Activated CD4-positive, CD25-positive, alpha-beta regulatory T cell treated with anti-CD3 and anti-CD28 coated beads, Interleukin-2, amount 50 U/mL, for 72 hours (primary cell): ENCODE measurements at places on chromosomes 5 and 9.

- no peak for DNase-seq
Measured at GRCh38 chr5:95162231-95162992, 122.5 kb downstream of the MCTP1 start.

GRCh38 chr9:107700847-107701246 is 211.3 kb upstream of the KLF4 start:
- no peak for DNase-seq

DNA sequence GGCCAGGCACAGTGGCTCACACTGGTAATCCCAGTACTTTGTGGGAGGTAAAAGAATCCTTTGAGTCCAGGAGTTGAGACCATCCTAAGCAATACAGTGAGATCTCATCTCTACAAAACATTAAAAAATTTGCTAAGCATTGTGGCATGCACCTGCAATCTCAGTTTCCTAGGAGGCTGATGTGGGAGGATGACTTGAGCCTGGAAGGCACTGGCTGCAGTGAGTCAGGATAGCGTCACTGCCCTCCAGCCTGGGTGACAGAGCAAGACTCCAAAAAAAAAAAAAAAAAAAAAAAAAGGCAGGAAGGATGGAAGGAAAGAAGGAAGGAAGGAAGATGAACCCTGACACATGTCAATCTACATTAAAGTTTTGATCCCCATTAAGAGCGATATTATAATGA is 1452.2 kb upstream of the ACO1 start:
- no peak for DNase-seq

GRCh38 chr5:42756606-42757601 is at the start of gene CCDC152:
Gene CCDC152 (plus strand): TSS chr5:42756818. CDS start chr5:42759122, 2,304 bp downstream.
- no peak for DNase-seq

DNA sequence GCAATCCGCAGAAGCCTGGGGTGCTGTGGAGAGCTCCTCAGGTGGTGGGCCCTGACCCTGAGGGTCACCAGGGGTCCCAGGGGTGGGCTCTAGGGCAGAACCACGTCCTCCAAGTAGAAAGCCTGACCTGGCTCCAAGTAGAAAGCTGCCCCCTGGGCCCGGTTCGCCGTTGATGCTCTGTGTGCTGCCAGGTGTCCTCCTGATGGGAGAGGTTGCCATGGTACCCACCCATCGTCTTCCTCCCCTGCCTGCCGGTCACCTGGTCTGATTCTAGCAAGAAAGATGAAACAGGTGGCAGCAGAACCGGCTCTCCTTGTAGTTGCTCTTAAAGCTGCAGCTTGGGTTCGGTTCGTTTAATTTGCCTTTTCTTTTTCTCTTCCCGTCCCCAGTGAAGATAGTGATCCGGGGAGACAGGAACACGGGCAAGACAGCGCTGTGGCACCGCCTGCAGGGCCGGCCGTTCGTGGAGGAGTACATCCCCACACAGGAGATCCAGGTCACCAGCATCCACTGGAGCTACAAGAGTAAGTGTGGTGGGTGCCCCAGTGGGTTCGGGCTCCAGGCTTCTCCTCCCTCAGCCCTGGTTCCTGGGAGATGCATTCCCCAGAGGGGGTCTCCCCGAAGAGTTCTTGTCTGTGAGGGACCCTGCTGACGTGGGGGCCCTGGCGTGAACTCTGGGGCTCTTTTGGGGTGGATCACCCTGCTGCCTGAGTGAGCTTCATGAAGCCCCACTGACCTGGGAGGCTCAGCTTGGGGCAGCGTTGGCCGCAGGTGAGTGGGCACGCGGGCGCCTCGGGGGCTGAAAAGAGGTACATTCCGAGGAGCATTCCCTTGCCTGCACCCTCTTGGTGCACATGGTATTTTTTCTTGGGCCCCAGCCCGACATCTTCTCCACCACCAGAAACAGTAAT is 15.6 kb downstream of the RABL6 start:
- DNase-seq, result no peak

GRCh38 chr9:115198001-115198400 is 80.0 kb upstream of the TNC start:
- DNase-seq, result no peak

- no peak for DNase-seq
Measured at GRCh38 chr9:123846966-123847365, 83.0 kb downstream of the DENND1A start.

DNA sequence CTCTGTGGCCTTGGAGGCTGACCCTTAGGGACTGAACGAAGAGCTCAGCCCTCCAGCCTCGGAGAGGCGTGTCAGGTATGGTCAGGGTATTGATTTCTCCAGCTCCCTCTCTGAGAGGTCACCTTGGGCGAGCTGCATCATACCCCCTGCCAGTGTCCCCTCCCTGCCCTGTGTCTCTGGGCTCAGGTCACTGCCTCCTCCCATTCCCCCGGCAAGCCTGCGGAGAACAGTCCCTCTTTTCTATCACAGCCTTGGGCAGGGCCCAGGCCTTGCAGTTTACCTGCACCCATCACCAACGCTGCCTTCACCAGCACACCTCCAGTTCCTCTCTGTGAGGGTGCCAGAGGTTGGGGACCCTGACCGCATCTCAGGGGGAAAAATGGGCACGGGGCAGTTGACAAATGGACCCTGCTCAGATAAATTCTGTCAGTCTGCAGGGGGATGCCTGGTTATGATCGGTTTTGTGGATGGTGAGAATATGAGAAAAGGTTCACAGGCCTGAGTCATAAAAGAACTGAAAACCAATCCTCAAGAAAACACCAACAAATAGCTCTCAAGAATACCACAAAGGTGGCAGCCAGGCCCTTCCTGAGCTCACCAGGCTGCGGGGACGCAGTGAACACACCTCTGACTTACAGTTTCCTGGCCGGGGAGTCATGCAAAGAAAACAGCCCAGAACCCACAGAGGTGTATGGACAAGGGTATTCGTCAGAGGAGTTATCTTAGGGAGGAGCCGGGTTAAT is 24.7 kb upstream of the RXRA start:
- DNase-seq, result no peak

GRCh38 chr5:38426490-38426889 is 130.0 kb downstream of the LIFR start:
- no peak for DNase-seq

- no peak for DNase-seq
Measured at GRCh38 chr5:83104021-83104420, 26.7 kb downstream of the XRCC4 start.

GRCh38 chr5:141484310-141484640 is 555 bp upstream of the PCDHGC4 start:
- DNase-seq, result no peak

- no peak for DNase-seq
Measured at GRCh38 chr5:129400395-129400983, 59.6 kb upstream of the ADAMTS19 start.

DNA sequence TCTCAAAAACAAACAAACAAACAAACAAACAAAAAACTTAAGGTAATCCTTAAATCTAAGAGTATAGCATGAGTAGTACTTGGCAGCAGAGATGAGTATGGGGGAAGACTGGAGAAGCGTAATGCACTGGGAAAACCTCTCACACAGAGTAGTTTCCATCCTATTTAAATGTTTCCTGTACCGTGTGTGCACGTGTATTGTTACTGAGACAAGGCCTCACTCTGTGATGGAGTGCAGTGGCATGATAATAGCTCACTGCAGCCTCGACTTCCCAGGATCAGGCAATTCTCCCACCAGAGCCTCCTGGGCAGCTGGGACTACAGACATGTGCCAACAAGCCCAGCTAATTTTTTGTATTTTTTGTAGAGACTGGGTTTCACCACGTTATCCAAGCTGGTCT is 2.9 kb downstream of the UIMC1 start:
- DNase-seq, result no peak

DNA sequence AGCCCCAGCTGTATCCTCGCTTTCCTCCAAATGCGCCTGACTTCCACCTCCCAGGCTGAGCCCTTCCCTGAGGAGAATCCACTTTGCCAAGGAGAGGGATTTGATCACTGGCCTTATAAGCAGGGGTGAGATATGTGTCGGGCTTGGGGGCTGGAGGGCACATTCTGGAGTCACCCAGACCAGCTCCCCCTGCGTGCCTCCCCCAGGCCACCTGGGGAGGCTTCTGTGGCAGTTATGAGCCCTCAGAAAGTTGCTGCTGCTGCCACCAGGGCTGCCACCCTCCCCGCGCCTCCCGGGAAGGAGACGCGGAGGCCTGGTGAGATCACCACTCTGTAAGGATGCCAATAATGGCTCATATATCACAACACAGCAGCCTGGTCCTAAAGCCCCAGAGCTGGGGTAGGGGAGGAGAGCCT is 211.5 kb downstream of the PAPPA start:
- DNase-seq, result no peak

GRCh38 chr5:96293966-96294883 is 138.8 kb downstream of the PCSK1 start:
- no peak for DNase-seq

- DNase-seq, result no peak
Measured at GRCh38 chr9:103999375-104000062, 94.6 kb upstream of the SMC2 start.

- DNase-seq, result no peak
Measured at GRCh38 chr9:72527801-72528195, 6.4 kb downstream of the TMC1 start.

- no peak for DNase-seq
Measured at GRCh38 chr9:68562461-68562860, 21.8 kb upstream of the TMEM252 start.

- no peak for DNase-seq
Measured at GRCh38 chr5:53327811-53328334, 152.6 kb upstream of the FST start.

DNA sequence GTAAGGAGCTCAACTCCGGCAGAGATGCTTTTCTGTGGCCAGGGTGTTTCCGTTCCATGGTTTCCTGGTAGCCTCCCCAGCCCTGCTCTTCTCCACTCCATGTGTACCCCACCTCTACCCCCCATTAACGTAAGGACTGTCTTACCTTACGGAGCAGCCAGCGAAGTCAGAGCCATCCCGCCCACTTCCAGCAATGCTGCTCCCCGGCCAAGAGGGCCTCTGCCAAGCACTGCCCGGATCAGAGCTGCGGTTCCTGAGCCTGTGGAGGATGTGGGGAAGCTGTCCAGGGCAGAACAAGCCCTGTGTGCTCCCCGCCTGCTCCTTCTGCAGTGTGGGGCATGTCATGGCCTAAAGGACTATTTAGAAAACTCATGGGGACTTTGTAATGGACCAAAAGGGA is 261.2 kb downstream of the GADD45G start:
- no peak for DNase-seq

GRCh38 chr5:123120197-123120596 is 31.2 kb downstream of the PRDM6 start:
- no peak for DNase-seq

GRCh38 chr9:115115924-115116323 is 2.0 kb downstream of the TNC start:
- no peak for DNase-seq

- DNase-seq, result no peak
Measured at GRCh38 chr5:159094745-159095144, 5.0 kb downstream of the EBF1 start.

DNA sequence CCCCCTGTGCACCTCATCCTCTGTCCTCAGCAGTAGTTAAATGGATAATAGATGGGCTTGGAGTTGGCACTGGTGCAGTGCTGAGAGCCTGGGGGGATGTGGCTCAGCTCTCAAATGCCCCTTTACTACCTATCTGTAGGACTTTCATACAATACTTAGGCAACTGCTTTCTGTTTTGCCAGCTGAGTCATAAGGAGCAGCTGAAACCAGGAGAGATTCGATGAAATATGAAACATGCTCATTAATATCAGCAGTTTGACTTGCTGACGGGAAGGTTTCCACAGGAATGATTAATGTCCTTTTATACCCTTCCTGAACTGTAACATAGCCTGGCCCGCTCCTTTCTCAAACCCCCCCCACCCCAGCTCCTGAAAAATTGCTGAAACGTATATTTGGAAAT is 142.6 kb downstream of the SAXO1 start:
- no peak for DNase-seq

DNA sequence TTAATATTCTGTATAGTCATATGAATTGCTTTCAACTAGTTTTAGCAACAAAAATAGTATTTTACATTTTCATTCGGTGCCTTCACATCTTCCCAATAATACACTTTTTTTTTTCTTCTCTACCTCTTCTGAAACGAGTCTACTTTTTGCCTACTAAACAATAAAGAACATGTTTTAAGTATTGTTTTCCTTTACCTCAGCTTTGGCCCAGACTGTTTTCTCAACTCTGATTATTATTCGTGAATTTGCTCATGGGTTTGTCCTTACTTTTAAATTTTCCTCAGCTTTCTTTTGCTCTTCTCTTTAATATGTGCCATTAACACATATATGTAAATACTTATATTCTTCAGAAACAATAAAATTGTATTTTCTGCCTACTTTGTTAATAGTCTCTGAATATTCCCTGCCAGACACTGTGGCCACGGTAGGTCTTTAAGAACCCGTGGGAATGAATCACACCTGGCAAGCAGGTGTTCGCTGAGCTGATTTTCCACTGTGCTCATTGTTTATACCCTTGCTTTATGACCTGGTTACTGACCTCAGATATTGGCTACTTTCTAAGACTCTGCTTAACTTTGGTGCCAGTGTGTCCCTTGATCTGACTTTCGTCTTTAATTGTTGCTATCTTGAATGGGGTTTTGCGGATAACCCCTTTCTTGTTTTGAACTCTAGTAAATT is 49.1 kb downstream of the FAM170A start:
- no peak for DNase-seq

- DNase-seq, result no peak
Measured at GRCh38 chr9:71582347-71582746, 186.0 kb downstream of the CEMIP2 start.

DNA sequence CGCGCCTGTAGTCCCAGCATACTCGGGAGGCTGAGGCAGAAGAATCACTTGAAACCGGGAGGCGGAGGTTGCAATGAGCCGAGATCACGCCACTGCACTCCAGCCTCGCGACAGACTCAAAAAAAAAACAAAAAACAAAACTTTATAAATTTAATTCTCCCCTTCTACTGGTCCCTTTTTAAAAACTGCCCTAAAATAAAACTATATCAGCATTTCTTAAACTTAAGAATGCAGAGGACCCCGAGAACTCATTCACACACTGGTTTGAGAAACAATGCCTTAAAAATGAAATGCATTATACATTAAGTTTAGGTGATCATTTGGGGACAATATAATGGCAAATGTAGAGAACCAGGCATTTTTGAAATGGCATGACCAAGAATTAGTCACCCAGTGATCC is 2.3 kb downstream of the C5orf15 start:
- no peak for DNase-seq

DNA sequence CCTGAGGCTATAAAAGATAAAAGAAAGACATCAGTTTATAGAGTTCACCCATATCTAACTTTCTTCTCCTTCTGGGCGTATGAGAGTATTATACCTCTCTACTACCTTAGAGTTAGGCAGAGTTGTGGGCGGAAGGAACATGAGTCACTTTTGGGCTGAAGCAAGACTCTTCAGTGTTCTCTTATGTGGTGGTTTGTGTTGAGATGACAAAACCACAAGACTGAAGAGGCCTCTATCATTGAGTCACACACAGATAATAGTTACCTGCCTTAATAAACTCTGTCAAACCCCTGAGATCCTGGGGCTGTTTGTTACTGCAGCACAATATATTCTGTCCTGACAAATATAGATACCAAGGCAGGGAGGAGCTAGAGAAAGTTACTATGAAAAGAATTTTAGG is 184.2 kb downstream of the EFNA5 start:
- no peak for DNase-seq

- DNase-seq, result no peak
Measured at GRCh38 chr5:1413611-1414241, 31.5 kb downstream of the SLC6A3 start.

GRCh38 chr9:114856215-114856941 is 50.5 kb upstream of the TNFSF15 start:
- DNase-seq, result no peak
